ENCODE measurements at places on chromosomes 2 and 18. TPM values are rescaled to one million over a fixed set of nuclear protein-coding genes. Genes with fewer than 3 reads are reported as not detected.
A peak's percentile ranks its signal among the peaks of the same experiment; 100 is the strongest.

DNA sequence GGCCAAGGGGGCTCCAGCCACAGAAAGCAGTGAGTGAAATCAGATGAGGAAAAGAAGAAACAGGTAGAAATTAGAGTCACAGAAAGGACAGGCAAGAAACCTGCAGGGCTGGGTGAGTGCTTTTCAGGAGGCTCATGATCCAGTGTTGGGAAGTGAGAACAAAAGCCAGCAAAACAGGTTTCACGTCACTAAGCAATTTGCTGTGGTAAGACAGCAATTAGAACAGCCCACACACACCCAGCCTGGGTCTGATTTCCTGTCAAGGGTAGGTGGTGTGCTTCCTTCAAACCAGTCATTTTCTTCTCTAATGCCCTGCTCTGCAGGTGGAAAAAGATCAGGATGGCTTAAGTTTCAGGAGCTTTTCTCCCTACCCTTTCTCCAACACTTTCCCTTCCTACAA lies 52.9 kb upstream of the XDH start:
- no peak for DNase-seq

DNA sequence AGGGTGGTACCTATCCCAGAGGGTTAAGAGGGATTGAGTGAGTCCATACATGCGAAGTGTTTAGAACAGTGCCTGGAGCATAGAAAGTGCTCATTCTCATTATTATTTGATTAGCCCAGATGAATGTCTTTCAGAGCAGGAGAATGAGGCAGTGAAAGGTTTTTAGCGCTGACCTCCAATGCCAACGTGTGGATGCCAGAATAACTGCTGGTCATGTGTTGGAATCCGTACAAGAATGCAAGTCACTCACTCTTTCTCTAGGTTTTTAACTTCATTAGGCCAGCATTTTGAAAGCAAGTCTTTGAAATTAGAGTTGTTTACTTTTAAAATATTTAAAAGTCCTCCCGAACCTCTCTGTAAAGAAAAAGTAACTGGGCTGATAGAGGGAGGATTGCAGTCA lies 374.2 kb downstream of the EN1 start:
- no peak for DNase-seq

DDX18 gene
- total RNA-seq, result 63.8 TPM

- peak; percentile 67 for DNase-seq
Measured at GRCh38 chr2:218217360-218218267, 625 bp downstream of the ARPC2 start.

VWC2L gene
- not detected for total RNA-seq

IGFBP2 gene
- 0.60 TPM for total RNA-seq

G6PC2 gene
- not detected for total RNA-seq

PRKAG3 gene
- total RNA-seq, result not detected

TTN gene
- total RNA-seq, result not detected

DNA sequence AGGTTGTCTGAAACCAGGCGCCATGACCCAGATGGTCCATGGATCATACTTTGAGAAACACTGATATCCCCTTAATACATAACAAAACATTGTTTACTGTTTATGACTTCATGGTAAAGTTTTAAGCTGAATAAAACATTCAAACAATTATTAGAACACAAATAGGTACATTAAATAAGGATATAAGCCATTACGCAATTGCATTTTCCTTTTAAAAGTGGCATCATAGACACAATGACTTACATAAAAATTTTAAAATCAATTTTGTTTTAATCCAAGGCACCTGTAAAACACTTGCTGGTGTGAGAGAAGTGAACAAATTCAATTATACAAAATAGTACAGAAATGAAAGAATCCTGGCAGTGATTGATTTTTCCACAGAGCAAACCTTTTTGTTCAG lies 10.2 kb upstream of the CPLX4 start:
- no peak for DNase-seq

DNA sequence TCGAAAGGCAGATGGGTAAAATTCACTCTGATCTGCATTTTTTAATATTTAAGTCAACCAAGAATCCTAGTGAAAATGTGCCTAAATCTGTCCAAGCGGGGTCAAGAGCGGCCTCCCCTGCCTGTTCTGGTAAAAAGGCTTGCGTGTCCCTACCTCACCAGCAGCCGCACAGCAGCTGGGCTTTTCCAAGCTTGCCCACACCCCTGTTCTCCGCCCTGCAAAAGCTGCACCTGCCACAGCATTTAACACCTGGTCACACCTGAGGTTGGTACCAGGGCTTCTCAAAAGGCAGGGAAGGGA lies 25.8 kb upstream of the TMEM182 start:
- no peak for DNase-seq

DNA sequence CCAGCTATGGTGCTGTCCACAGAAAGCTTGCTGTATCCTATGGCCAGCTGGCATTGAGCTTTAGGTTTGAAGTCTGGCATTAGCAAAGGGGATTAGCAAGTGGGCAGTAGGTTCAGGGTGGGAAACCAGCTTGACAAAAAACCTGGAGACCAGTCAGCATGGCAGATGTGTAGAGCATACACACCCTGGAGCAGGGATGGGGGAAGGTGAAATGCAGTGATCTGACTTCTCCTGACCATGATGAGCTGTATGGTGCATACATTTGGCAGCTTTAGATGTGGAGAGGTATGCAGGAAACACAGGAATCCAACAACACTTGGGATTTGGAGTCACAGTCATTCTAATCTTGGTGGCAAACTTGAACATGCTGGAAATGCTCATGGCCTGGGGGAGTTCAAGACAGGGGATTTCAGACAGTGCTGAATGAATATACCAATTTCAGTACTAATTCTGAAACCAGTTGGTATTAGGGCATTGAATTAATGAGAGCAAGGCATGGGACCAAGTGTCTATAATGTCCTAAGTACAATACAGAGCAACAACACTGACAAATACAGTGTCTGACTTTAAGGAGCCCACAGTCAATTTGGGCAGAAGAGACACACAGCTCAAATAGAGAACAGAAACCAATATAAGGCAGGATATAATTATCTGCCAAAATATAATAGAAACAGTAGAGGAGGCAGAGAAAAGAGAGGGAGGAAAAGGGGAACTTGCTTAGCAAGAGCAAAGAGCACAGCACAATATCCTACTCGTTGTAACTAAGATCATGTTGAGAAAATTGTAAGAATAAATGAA lies 11.8 kb downstream of the ARHGAP15 start:
- DNase-seq, result no peak

DNA sequence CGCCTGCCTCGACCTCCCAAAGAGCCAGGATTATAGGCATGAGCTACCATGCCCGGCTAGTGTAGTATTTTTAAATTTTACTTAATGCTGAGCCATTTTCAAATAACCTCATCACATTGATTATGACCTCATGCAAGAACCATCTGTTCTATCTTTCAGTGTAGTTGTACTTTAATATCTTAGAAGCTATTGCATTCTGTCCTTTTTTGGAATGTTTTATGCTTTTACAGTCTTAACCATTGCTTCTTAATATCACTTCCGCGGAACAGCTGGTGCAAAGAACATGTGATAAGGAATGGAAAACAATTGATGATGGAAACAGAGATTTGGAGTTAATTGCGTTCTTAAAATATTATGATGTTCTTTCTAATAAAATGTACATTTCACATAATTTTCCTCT lies 2.7 kb downstream of the GEN1 start:
- DNase-seq, result no peak

GRCh38 chr2:42369532-42370229 lies 8.7 kb upstream of the COX7A2L start:
- DNase-seq, result no peak

All from SJSA1 (cell line).